Activated CD8-positive, alpha-beta T cell treated with anti-CD3 and anti-CD28 coated beads, Interleukin-2, amount 10 ng/mL, durations not matched to agents 7 days and 5 days (primary cell): ENCODE measurements at places on chromosomes 1 and 21. TPM values are rescaled to one million over a fixed set of nuclear protein-coding genes. Genes with fewer than 3 reads are reported as not detected.

GIPC2 gene
- 0.37 TPM for total RNA-seq

FNBP1L gene
- 0.10 TPM for total RNA-seq

C1orf185 gene
- not detected for total RNA-seq

RIPPLY3 gene
- total RNA-seq = not detected

CYYR1 gene
- total RNA-seq = not detected

SEC16B gene
- not detected for total RNA-seq

PDZK1 gene
- 0.34 TPM for total RNA-seq

KCNT2 gene
- not detected for total RNA-seq

- DNase-seq = peak; percentile 35
Measured at GRCh38 chr21:34639882-34640788, 25.2 kb upstream of the RCAN1 start.

- no peak for DNase-seq
Measured at GRCh38 chr1:247079141-247079874, 697 bp upstream of the ZNF670 start.

- DNase-seq = no peak
Measured at GRCh38 chr1:228900099-228900885, 165.0 kb downstream of the RHOU start.

- DNase-seq = peak; percentile 36
Measured at GRCh38 chr1:199173356-199173755, 534.5 kb downstream of the PTPRC start.

DNA sequence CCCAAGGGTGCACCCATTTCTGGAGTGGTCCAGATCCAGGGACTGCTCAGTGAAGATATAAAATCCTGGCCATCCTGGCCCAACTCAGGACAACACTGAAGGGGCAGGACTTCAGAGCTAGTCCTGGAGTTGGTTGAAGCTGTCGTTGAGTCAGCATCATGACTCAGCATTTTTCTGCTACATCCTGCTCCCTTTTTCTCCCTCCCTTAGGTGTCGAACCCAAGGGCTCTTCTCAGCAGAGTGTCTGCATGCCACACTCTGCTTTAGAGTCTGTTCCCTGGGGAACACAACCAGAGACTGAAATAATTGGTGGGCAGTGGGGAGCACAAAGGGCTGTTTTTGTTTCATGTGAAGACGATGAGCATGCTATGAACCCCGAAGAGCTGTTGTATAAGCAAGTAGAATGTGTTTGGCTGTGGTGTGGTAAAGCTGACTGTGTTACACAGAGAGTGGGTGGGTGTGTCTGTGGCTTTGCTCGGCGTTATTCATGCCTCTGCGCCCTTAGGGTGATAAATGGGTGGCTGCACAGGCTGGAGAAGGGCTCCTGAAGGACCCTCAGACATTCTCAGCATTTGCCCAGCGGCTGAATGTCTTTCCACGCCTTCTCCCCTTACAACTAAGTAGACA lies 167.2 kb downstream of the CYYR1 start:
- DNase-seq = no peak

- no peak for DNase-seq
Measured at GRCh38 chr1:92134331-92134730, 54.2 kb downstream of the BTBD8 start.

- no peak for DNase-seq
Measured at GRCh38 chr1:54135436-54136120, 17.2 kb downstream of the CDCP2 start.

- peak; percentile 85 for DNase-seq
Measured at GRCh38 chr1:206864939-206865671, at the start of gene IL20. TSS of gene IL20 (plus strand) at chr1:206865623. CDS start at chr1:206865853, 230 bp downstream.

DNA sequence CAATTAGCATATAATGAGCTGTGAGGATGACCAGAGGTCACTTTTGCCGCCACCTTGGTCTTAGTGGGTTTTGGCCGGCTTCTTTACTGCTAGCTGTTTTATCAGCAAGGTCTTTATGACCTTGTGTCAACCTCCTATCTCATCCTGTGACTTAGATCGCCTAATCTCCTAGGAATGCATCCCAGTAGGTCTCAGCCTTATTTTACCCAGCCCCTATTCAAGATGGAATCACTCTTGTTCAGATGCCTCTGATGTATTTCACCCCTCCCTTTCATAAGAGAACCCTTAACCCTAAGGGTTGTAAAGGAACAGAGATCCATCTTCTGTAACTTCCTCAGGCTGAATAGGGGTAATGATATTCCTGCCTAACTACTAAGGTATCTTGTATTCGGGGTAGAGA lies 58.9 kb upstream of the PALMD start:
- DNase-seq = no peak

DNA sequence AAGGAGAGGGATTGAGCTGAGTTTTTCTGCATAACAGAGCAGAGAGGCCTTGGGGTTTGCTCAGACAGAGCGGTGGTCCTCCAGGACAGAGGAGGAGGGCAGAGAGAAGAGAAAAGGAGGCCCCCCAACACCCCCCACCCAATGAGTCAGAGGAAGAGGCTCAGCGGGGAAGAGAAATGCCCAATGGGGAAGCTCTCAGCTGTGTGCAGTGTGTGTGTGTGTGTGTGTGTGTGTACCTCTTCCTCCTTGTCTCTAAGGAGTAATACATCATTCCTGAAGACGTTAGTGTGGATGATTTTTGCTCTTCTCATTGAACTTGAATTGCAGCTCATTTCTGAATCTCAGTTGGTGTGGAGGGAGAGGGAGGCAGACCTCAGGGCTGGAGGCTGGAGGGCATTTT lies 8.7 kb downstream of the TMPRSS3 start:
- DNase-seq = no peak

- no peak for DNase-seq
Measured at GRCh38 chr1:62285984-62286785, 33.0 kb downstream of the KANK4 start.

GRCh38 chr1:84742653-84743052 lies 52.4 kb upstream of the SSX2IP start:
- DNase-seq = no peak

GRCh38 chr1:156705918-156706656 lies 704 bp upstream of the CRABP2 start:
- DNase-seq = peak; percentile 70

DNA sequence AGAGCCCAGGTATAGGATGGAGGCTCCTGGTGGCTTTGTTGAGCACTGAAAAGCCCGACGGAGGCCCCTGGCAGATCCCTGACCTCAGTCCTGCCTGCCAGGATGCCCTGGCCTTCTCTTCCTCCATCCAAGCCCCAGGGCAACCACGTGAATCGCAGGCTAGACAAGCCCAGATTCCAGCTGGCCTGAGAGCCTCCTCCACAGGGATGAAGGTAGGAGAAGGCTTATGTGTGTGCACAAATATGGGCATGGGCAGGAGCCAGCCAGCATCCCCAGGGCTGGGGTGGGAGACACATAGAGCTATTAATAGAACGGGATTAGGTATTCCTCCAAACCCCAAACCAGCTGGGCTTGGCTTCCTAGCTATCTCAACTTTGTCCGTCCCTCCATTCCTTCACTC lies 4.0 kb upstream of the EXTL1 start:
- no peak for DNase-seq

GRCh38 chr1:99979091-99979490 lies 9.3 kb downstream of the SLC35A3 start:
- DNase-seq = no peak

DNA sequence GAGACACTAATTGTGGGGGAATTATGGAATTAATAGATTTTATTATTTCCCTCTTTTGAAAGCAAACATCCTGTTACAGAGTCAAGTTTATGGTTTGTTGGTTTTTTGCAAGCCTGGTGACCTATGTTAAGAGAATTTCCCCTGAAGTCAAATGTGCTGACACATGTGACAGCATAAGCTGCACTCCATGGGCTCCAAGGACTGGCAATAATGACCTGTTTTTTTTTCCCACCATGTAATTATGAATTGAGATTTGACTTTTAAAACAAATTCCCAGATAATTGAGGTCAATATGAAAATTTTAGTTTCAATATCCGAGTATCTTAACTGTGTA lies 242.5 kb upstream of the SGIP1 start:
- no peak for DNase-seq

DNA sequence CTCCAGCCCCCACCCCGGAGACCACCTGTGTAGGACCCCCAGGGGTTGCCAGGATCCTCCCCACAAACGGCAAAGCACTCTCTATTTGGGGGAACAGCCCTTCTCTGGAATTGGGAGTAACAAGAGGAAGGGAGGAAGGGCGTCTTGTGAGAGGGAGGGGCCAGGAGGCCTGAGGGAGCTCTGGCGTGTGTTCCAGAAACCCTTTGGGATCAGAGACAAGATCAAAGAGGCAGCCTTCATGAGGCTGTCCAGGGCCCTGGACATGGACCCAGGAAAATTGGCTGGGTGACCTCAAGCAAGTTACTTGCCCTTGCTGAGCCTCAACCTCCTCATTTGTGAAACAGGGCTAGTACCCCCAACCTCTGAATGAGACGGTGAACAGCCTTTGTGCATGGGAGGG lies 18.1 kb upstream of the ECE1 start:
- DNase-seq = no peak

DNA sequence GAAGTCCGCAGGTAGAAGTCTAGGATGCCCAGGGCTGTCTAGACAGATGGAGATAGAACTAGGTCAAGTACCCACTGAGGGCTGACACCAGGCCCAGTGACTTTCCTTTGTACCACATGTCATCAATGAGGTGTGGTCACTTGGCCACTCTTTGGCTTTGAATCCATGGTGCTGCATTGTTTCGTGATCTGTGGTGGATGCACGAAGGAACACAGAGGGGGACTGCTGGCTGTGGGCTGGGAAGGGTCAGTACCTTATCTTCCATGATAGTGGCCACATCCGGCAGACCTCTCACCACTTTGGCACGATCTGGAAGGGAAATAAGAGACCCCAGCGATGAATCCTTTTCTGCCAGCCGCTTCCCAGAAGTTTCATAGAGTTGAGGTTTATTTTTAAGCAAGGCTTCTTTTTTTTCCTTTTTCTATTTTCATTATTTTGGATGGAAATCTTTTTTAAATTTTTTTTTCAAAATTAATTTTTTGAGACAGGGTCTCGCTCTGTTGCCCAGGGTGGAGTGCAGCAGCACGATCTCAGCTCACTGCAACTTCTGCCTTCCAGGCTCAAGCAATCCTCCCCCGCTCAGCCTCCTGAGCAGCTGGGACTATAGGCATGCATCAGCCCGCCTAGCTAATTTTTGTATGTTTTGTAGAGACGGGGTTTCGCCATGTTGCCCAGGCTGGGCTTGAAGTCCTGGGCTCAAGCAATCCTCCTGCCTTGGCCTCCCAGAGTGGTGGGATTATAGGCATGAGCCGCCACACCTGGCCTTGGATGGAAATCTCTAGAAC lies 53.1 kb downstream of the MYOM3 start:
- DNase-seq = no peak

- DNase-seq = no peak
Measured at GRCh38 chr1:73701826-73702225, 496.1 kb downstream of the LRRIQ3 start.

- no peak for DNase-seq
Measured at GRCh38 chr1:94006604-94007003, 97.4 kb upstream of the GCLM start.

DNA sequence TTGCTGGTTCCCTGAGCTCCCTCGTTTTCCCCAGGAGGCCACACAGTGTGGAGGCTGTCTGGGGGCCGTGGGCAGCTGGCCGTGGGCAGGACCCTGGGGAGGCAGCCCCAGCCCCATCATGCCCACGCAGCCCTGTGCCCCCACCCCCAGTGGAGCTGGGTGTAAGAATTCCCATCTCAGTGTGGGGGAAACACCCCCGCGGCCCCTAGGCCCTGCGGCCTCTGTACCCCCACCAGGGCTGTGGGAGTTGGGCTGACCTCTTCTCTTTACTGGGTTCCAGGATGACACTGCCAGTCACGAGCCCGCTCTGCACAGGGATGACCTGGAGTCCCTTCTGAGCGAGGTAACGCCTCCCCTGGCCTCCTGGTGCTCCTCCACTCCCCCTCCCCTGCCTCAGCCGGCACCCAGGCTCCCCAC lies 3.7 kb upstream of the PFKL start:
- DNase-seq = no peak

GRCh38 chr21:37829447-37829846 lies 86.8 kb downstream of the KCNJ6 start:
- DNase-seq = no peak

GRCh38 chr1:40679165-40679953 lies 12.1 kb upstream of the NFYC start:
- DNase-seq = no peak

DNA sequence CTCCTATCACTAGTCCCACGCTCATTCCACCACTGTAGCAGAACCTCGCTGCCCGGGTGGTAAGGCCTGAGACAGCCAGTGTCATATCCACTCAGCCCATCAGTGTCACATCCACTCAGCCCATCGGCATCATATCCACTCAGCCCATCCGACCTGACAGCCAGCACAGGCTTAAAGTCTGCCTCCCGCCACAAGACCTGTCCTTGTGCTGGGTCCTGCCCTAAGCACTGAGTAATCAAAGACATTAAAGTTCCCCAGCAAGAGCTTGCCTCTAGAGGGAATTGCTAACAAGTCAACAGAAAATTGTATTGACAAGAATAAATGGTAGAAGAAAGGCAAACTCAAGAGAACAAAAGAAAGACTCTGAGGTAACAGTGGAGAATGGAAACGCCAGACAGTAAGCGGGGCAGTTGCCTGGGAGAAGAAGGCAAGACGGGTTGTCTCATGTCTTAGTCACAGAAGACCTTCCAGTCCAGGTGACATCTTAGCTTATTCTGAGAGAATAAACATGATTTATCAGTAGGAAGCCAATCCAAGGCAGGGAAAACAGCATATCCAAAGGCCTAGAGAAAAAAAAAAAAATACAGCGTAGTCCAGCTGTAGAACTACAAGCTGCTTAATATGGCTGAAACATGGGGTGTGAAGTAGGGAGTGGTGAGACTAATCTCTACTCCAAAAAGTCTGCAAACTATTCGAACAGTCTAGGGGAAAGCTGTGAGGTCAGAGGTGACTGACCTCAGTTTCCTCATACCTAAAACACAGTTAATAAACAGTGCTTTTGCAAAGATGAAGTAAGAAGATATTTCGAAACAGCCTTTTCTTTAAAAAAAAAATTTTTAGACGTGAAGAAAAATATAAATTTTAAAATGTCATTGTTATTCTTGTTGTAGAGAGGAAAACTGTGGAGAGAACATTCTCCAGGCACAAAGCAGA lies 1.1 kb downstream of the ITLN1 start:
- no peak for DNase-seq

- no peak for DNase-seq
Measured at GRCh38 chr1:151222130-151222529, 23.8 kb downstream of the PIP5K1A start.

DNA sequence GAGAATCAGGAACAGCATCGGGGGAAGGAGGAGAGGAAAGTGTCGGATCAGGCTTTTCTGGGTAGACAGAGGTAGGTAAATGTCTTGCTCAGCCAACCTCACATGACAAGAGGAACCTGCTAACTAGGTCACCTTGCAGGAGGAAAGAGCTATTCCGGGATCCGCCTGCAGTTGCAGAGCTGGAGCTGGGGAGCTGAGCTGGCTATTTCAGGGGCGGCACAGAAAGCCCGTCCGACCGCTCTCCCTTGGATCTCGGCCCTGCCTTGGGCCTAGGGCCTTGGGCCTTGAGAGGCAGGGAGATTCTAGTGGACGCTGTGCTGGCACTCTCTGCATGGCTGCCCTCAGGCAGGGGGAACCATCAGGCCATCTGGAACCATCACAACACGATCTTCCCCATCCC lies 56.5 kb upstream of the CTPS1 start:
- no peak for DNase-seq
